Dorsolateral prefrontal cortex (tissue), 122 donors: ENCODE measurements at places on chromosomes 6 and 20.

- no peak for DNase-seq
These were observed 2.7 kb downstream of the NEU1 start for GRCh38 chr6:31859923-31860322.

DNA sequence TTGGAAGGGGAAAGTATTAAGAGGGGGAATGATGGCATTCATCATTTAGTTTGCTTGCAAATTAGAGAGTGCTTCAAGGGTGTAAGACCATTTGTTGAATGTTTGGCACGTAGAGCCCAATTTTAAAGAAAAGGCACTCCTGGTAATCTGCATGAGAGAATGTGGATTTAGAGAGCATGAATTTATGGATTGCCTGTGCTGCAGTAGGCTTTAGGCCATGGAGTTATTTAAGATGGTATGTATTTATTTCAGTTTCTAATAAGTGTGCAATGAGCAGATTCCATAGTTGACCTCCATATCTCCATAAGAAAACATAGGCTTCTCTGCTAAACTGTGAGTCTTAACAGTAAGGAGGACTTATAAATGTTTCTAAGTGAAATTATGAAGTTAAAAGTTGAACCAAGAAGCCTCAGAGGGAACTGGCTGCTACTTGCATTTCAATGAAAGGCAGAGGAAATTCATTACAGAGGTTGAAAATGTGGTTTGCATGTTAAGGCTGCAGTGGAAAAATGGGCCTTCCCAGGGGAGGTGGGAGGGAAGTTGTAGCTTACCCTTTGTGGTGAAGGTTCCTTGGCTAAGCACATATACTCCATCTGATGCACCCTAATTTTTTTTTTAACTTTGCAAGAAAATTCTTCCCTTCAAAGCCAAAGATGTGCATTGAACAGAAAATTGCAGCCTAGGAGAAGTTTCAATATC lies 134.2 kb downstream of the CARMIL1 start:
- DNase-seq: no peak

DNA sequence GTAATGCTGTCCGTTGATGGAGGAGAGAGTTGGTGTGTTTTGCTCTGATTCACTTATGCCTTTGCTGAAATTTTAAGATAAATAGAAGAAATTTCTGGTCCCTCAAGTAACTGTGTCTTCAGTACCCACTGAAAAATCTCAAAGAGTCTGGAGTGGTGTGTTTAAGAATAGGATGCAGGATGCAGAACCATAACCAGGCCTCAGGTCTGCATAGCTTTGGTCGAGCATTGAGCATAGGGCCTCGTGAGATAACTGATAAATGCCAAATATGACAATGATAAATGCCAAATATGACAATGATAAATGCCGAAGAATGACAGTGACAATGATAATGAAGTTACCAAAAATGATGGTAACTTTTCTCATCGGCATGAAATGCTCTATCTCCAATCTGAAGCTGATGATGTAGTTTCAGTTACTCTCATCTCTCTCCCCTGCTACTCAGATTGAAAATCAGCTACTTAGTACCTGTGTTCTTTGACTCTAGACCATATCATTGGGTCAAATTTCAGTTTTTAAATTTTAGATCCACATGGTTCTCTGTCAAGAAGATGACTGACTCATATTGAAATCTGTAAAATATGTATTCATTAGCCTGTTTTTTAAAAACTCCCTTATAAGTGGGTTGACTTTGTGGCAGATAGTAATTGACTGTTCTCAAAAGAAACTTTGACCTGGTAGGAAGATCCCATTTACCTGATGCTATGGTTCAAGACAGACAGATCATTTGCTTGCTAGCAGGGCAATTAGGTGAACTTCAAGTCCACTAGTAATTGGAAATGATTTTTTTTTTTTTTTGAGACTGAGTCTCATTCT lies 96.6 kb downstream of the SLC16A10 start:
- DNase-seq: no peak

- no peak for DNase-seq
These were observed 576.3 kb downstream of the PKHD1 start for GRCh38 chr6:51511081-51511480.

- DNase-seq: no peak
These were observed 79.0 kb upstream of the ATXN1 start for GRCh38 chr6:16840291-16840690.

DNA sequence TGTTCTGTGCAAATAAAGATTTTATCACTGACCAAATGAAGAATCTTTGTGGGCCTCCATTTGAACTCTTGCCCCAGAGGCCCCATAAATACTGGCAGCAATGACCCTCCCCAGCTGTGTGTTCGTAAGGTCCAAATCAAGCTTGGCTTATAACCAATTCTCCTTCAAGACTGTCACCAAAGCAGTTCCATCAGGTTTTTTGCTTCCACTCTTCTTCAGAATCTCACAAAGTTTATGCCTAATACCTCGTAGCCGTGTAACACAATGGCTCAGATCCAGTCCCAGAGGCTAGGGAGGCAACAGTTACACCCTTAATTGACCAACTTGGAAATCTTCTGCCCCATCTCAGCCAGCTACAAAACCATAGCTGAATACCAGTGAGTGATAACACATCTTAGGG lies 120.5 kb downstream of the HIVEP2 start:
- no peak for DNase-seq
